Amygdala (tissue), 56 donors: ENCODE measurements at places on chromosomes 12 and 14.
A peak's percentile ranks its signal among the peaks of the same experiment; 100 is the strongest.

GRCh38 chr14:75119056-75119455, 7.8 kb downstream of the NEK9 start:
- DNase-seq, result no peak

DNA sequence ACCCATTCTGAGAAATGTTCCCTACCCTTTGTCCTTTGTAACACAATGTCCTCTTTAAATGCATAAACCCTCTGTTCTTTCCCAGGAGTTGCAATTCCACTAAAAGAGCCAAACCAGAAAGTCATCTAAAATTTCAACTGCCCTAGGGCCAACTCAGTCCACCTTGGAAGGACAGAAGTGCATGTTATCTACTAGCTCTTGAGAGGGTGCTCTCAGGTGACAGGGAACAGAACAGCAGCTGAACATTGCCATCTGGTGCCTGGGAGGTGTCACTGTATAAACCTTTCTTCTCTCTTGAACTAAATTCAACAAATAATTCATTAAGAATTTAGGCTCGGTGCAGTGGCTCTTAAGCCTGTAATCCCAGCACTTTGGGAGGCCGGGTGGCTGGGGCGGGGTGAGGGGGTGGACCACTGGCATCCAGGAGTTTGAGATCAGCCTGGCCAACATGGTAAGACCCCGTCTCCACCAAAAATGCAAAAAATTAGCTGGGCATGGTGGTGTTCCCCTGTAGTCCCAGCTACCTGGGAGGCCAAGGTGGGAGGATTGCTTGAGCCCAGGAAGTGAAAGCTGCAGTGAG, 10.3 kb upstream of the FERMT2 start:
- no peak for DNase-seq

- peak; percentile 39 for DNase-seq
Measured at GRCh38 chr12:19130224-19131024, 891 bp downstream of the PLEKHA5 start.

GRCh38 chr12:105504286-105504685, 173.8 kb downstream of the C12orf75 start:
- DNase-seq, result no peak

DNA sequence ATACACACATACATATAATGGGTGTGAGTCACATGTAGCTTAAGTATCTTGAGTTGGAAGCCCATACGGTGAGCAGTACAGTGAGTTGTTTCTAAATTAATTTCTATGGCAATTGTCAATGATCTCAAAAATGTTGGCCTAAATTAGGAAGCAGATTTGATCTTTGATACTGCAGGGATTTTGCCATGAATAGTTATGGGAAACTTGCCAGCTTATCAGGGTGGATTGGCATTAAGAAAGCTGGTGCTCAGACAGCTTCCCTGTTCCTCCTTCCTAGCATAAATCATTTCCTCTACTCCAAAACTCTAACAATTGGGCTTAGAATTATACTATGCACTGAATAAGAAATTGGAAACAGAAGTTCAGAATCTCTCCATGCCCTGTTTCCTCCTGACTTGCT, 150.9 kb upstream of the FRMD6 start:
- no peak for DNase-seq

GRCh38 chr14:54712465-54713200, 145.7 kb downstream of the SAMD4A start:
- no peak for DNase-seq

DNA sequence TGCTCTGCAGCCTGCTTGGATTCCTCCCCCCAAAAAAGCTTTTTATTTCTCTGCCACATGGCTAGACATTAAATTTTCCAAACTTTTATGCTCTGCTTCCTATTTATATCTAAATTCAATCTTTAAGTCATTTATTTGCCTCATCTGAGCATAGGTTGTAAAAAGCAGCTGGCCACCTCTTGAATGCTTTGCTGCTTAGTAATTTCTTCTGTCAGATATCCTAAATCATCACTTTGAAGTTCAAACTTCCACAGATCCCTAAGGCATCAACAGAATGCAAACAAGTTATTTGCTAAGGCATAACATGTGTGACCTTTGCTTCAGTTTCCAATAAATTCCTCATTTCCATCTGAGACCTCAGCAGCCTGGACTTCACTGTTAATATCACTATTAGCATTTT, 209.6 kb downstream of the FSCB start:
- DNase-seq, result no peak

DNA sequence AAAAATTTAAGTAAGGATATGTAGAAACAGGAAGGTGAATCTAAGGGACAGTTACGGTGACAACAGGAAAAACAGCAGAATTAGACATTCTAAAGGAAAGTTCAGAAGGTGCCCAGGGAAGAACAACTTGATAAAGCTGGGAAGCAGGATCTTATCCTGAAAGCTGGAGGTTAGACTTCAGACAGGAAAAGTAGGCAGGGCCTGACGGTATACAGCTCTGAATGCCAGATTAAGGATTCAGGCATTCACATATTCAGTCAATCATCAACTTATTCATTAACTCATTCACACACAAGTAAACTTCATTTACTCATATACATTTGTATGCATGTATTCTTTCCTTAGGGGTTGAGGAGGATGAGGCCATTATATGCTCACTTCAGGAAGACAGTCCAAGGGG, 81.3 kb downstream of the RALGAPA1 start:
- no peak for DNase-seq

DNA sequence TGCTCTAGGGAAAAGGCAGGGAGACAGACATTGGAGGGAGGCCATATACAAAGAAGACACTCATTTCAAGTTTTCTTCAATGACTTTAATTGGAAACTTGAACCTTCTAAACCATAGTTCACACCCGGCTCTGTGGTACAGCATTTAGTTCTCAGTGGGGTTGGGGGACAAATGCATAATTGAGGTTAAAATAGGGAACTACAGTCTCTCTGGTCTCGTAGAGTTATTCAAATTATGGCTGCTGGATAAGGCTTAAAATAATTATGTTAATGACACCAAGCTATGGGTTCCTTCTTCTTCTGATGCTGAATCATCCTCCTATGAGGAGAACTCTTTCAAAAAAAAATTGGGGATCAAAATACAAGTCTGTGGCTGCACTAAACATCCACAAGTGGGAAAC, 3.8 kb upstream of the RPAP3 start:
- DNase-seq, result no peak

DNA sequence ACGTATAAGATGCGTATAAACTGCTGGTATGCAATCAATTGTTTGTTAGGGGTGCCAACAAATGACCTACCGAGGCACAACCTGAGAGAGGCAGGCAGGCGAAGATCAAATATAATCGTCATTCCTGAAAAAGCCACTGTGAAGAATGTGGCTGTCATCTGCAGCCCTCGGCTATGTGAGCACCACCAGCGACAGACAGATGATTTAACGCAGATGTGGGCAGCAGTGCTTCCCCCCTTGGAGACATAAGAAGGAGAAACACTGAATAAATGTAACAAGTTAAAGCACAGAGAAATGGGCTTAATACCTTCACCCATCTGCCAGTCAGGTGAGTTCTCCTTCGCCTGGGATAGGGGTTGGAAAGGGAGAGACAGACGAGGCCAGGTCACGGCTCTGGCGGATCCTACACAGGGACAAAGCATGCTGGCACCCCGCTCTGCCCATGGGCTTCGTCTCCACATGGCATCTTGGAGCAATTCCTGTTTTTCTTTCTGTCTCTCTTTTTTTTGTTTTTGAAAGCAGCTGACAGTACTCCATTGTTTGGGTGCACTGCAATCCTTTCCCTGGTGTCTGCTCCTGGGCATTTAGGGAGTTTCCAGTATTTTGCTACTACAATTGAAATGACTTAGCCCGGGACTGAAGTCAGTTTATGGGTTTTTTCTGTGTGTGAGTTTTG, 28.1 kb downstream of the TNFAIP2 start:
- no peak for DNase-seq

GRCh38 chr12:97075161-97075933, 168.3 kb downstream of the NEDD1 start:
- no peak for DNase-seq

DNA sequence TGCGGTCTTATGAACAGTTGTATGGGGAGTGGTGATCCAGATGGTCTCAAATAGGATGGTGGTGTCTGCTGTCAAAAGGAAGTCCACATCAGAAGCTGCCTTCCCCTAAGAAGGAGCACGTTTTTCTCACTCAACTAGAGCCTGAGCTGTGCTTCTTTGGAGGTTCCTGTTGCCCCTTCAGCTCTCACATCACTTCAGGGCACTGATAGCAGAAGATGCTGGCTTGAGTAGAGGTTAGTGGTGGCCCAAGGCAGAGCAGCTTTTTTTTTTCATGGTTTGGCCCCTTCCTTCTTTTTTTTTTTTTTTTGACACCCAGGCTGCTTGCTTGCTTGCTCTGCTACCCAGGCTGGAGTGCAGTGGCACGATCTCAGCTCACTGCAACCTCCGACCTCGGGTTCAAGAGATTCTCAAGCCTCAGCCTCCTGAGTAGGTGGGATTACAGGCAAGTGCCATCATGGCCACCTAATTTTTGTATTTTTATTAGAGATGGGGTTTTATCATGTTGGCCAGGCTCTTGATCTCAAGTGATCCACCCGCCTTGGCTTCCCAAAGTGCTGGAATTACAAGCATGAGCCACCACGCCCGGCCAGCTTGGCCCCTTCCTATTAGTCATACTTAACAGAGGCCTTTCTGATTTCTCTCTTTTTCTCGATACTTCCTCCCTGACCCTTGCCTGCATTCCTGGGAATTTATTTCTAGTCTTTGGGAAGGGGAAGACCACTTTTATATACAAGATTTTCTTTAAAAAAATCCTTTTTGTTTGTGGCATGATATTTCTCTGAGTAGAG, 31.6 kb downstream of the KLRD1 start:
- no peak for DNase-seq

GRCh38 chr14:67360470-67361206, 510 bp downstream of the EIF2S1 start:
- no peak for DNase-seq

DNA sequence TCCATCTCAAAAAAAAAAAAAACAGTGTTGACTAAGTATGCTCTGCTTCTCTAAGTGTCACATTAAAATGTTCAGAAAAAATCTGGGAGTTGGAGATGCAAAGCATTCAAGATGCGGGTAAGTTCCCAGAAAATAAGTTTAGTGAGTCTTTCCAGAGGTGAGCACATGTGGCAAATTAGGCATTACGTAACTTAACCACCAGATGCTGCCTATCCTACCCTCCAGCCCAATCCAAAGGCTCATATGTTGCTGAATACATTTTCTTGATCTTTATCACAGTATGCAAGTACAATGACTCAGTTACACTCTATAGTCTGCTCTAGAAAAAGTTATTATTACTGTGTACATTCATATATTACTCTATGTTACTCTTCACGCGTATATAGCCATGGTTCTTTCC, 3.6 kb downstream of the SLC2A14 start:
- no peak for DNase-seq

- DNase-seq, result no peak
Measured at GRCh38 chr12:75969768-75970167, 61.8 kb downstream of the PHLDA1 start.

DNA sequence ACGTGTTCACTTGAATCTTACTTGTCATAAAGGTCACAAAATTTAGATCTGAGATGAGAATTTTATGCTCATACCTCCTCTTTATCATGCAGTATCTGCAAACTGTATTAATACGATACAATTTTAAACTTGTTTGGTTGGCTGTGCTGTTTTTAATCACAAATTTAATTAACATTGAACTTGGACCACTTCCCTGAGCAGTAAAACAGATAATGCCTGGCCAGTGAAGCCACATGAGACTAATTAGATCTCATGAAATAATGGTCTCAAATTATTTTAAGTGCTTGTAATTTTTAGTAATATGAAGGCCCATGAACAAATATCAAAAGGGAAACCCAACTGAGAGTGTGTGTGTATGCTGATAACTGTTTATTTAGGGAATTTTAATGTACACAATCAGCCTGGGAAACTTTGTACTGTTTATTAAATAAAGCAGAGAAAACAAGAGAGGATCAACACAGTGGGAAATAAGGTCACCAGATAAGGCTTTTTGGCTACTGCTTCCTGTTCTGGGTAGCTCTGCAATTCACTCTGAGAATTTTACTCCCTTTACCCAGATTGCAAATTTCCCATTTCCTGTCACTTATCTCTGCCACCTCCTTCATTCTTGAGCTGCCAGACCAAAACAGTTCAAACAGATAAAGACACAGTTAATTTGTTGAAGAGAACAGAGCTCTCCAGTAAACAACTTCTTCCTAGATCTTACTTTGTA, 61.6 kb upstream of the GNPNAT1 start:
- DNase-seq, result no peak

DNA sequence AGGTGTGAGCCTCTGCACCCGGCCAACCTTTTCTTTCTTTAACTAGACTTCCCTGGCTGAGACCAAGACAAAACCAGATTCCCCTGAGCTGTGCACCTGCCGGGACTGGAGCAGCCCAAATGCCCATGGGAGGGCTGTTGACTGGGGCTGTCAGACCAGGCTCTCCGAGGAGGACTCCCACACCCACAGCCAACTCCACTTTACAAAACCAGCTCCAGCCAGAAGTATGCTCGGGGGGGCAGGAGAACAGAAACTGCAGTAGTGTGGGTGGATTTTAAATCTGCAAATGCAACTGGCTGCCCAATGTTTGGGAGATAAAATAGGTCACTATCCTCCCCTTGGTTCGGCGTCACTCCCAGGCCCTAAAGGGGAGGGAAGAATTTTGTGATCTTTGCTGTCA, 78.5 kb downstream of the VCPKMT start:
- DNase-seq, result no peak

- DNase-seq, result no peak
Measured at GRCh38 chr14:69005432-69006148, 26.5 kb upstream of the ACTN1 start.

GRCh38 chr14:64891839-64892375, 12.2 kb upstream of the SPTB start:
- no peak for DNase-seq

DNA sequence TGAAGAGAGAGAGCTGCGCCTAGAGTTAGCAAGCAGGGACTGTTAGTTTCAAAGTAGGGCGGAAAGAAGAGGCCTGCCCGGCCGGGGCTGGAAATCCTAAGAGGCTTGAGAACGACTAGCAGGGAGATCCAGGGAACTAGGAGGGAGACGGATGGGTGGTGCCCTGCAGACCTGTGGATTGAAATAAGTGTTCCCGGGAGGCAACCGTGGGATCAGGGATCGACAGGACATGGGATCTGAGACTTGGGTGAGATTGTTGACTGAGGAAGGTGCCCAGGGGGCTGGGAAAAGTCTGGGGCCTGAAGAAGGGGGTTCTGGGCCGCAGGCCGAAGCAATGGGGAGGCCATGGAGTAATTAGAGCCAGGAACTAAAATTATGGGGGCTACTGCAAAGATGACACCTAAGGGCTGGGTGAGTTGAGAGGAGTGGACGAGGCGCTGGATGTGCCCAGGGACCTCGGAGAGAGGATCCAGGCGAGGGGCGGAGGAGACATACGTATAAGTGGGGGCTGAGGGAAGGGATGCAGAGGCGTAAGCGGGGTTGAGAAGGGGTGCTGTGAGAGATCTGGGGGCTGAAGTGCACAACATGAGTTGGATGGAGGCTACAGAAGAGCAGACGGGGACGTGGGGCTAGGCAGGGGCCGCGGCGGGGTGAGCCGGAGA, 635 bp downstream of the LTA4H start:
- DNase-seq, result no peak

GRCh38 chr12:25796523-25797000, 161.9 kb upstream of the RASSF8 start:
- DNase-seq, result no peak

- DNase-seq, result no peak
Measured at GRCh38 chr12:50990147-50990727, 35.9 kb downstream of the SLC11A2 start.

- no peak for DNase-seq
Measured at GRCh38 chr14:22494486-22495135, 94.4 kb downstream of the DAD1 start.
